ENCODE measurements at places on chromosomes 16 and 17.

DNA sequence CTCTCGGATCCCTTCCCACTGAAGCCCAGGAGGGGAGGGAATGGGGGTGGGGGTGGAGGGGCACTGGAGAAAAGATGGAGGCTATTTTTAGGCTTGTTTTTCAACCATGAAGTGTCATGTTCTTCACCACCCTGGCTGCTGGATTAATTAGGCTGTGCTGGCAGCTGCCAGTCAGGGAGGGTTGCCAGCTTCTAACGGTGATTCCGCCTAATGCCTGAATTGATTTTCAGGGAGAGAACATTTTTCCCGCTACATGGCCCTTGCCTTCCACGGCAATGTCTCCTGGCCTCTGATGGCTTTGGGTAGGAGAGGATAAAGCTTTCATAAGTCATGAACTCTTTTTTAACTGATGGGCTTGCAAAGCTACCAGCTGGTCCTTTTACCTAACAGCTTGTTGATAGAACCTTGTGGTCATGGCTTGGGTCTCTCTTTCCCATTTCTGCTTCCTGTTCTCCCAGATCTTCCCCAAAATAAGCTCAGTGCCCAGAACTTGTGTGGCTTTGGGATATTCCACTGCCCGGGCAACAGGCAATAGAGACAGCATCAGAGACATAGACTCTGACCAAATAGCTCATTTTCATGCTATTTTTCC lies 167.4 kb downstream of the PITPNC1 start:
- DNase-seq, result no peak

- DNase-seq, result peak; percentile 52
Measured at GRCh38 chr16:55836158-55836611, 3.3 kb upstream of the CES1 start.

DNA sequence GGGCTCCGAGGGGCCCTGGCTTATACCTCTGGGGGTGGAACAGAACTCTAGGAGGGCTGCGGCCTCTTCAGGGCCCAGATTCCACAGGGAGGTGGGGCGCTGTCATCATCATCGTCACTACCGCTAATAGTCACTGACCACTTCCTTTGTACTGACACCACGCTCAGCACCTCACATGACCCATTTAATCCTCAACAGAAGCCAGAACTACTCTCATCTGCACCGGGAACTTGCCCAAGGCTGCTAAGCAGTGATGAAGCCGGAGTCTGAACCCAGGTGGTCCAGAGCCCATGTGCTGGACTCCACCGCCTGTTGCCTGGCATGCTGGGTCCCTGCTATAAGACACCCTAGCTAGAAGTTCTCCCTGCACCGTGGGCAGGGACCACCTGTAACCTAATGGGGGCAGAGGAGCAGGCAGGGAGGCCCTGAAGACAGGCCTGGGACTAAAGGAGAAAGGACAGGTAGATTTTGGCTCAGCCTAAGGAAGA lies 12.0 kb downstream of the UNC13D start:
- peak; percentile 76 for DNase-seq

DNA sequence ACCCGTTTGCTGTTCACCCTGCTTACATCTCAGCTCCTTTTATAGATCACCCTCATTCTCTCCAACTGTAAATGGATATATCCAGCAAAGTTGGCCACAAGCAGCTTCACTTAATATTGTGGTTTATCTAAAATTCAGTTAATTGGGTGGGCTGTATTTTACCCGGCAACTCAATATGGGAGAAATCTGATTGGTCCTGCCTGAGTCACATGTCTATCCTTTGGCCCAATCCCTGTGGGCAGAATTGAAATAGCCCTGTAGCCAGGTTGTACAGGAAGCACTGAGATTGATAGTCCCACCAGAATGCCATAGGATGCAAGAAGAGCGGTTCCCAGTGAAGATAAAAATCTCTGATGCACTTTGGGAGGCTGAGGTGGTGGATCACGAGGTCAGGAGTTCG lies 73.2 kb downstream of the AIPL1 start:
- DNase-seq, result no peak

DNA sequence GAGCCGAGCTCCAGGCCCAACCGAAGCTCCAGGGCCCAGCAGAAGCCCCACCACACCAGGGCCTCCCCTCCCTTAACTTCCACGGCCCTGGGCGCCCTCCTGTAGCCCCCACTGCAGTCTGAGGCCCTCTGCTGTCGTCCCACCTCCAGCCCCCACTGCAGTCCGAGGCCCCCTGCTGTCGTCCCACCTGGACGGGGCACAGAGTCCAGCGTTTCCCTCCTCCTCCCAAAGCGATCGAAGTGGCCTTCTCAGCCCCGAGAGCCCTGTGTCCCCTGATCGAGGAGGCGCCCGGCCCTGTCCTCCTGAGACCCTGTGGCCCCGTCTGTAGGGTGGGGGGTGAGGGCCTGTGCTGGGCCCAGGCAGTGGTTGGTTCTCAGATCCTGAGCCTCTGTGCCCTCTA lies 25.8 kb upstream of the CACNA1H start:
- DNase-seq, result no peak

DNA sequence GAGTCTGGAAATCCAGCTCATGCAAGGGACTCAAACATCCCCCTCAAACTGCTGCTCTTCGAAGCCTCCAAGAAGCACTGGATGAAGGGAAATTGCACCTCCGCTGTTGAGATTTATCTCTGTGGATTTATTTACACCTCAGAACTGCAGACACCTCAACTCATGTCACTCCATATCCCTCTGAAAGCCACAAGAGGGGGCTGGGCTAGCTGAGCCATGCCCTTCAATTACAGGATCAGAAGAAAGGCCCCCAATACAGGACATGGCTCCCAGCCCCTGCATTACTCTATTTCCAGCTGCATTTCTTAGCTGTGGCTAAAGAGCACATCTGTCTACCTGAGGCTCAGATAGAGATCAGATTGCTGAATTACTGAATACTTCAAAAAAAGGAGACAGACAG lies 103.1 kb upstream of the DYNLRB2 start:
- no peak for DNase-seq

- no peak for DNase-seq
Measured at GRCh38 chr17:17573912-17574311, 17.6 kb downstream of the PEMT start.

- DNase-seq, result no peak
Measured at GRCh38 chr17:1918346-1919162, 88.7 kb downstream of the RPA1 start.

GRCh38 chr17:69333561-69333960 lies 6.6 kb upstream of the ABCA5 start:
- DNase-seq, result no peak

DNA sequence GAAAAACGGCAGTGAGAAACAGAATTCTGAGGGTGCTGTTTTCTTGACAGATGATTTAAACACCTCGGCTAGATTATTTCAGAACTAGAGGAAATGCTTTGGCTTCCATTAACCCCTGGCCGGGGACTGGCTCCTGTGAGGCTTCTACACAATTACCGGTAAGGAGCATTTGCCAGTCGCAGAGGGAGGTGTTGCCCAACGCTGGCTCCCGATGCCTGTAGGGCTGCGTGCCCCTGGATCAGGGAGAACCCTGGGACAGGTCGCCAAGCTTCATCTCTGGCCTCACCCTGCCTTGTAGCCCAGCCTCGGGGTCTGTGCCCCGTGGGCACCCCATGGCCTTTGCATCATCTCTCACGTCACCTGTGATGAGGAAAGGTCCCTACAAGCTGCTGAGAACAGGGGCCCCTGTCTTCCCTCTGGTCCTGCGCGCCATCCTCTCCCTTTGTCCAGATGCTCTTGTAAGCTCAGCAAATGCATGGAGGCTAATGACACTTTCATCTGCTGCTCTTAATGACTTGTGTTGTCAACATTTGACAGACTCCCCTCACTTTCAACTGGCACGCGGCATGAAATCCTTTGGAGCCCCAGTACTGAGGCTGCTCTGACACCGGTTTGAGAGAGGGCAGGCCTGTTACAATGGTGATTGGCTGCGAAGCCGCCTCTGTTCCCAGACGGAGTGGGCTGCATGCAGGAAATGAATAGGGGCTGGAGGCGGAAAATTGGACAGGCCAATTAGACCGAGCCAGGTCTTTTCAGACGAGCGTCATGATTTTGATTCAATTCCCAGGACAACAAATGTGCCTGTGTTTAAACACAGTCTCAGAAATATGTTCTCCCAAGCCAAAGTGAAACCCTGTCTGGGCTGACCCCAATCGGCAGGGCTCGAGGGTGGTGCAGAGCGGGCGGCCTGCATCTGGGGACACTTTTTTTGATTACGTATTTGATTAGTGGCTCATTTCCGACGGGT lies 85.5 kb upstream of the DOC2B start:
- DNase-seq, result no peak

DNA sequence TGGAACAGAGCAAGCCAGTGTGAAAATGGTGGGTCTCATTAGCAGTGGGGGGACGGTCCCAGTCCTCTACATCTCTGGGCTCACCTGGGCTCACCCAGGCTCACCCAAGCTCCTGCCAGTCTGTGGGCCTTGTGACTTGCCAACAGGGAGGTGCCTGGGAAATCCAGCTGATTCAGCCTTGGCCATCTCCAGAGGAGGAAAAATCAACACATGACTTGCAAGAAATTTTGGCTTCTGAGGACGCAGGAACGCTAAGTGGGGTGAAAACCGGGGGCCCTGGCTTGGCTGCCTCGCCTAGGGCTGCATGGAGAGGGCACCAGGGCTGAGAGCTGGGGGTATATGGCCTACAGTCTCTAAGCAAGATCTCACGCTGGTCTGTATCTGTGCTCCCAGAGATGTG lies 47.7 kb downstream of the VAC14 start:
- DNase-seq, result no peak

GRCh38 chr17:78172249-78173051 lies 4.1 kb downstream of the SYNGR2 start:
- DNase-seq, result no peak

GRCh38 chr17:56592487-56593085 lies 913 bp upstream of the NOG start:
- peak; percentile 52 for DNase-seq
